Activated T-cell treated with anti-CD3 and anti-CD28 coated beads, Interleukin-2, amount 50 U/mL, for 72 hours (primary cell): ENCODE measurements at places on chromosomes 1 and 21. TPM values are rescaled to one million over a fixed set of nuclear protein-coding genes. Genes with fewer than 3 reads are reported as not detected.

Gene ELAPOR1
- 10.2 TPM for total RNA-seq

Gene ADAM30
- not detected for total RNA-seq

Gene GPR3
- 0.91 TPM for total RNA-seq

Gene LENEP
- total RNA-seq: 0.65 TPM

Gene CRB1
- total RNA-seq: 0.48 TPM

Gene GPR161
- 1.4 TPM for total RNA-seq

Gene KRTAP10-4
- total RNA-seq: not detected

Gene LPAR3
- 0.24 TPM for total RNA-seq

Gene PRR9
- total RNA-seq: not detected

Gene ANGEL2
- 56.2 TPM for total RNA-seq

Gene SLC44A5
- total RNA-seq: 0.70 TPM

Gene ORC1
- total RNA-seq: 37.1 TPM

Gene CR2
- 0.26 TPM for total RNA-seq

Gene TENT5C
- 22.5 TPM for total RNA-seq

GRCh38 chr1:5973771-5974170, 18.5 kb downstream of the NPHP4 start:
- DNase-seq: no peak

GRCh38 chr1:41742219-41742618, 176.5 kb downstream of the HIVEP3 start:
- DNase-seq: no peak

DNA sequence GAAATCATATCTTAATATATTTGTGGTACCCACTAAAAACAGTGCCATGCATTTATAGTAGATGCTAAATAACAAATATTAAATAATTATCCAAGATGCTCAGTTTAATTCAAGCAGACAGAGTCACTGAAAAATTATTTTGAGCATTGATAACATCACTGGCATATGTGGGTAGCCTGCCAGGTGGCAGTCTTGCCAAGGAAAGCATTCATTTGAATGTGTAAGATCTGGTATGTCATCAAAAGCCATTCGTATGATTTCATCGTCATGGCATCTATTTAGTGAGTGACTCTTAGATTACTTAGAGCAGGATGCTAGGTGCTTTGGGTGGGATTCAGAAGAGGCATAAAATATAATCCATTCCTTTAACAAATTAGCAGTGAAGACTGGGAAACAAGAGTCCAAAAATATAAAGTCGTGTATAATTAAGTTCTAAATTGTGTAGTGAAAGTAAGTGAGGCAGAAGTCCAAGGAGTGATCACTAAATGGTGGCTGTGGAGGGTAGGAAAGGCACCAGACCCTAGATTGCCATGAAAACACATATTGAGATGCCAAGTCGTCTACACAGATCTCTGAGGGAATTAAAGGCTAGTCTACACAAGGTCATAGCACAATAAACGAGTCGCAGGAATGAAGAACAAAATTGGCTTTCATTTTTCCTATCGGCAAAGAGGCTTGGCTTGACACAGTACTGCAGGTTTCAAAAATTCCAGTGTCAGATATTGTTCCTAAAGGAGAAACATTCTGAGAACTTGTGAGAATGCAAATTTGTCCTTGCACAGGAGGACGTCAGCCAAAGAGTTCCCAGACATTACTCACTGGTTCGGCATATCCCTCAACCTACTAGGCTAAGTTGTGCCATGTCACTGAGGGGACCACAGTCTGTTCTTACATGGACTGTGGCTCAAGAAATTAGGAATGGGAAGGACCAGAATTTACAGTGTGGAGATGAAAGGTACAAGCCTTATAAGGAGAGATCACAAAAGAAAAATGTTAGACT, 130.8 kb downstream of the LYPLAL1 start:
- DNase-seq: no peak

GRCh38 chr1:185534801-185535200, 199.4 kb upstream of the HMCN1 start:
- DNase-seq: no peak

GRCh38 chr1:201508809-201509208, 1.9 kb upstream of the CSRP1 start:
- no peak for DNase-seq

GRCh38 chr1:197388801-197389200, 120.7 kb downstream of the CRB1 start:
- DNase-seq: no peak

- no peak for DNase-seq
Observed at GRCh38 chr21:39461419-39461818, 9.6 kb downstream of the SH3BGR start.

DNA sequence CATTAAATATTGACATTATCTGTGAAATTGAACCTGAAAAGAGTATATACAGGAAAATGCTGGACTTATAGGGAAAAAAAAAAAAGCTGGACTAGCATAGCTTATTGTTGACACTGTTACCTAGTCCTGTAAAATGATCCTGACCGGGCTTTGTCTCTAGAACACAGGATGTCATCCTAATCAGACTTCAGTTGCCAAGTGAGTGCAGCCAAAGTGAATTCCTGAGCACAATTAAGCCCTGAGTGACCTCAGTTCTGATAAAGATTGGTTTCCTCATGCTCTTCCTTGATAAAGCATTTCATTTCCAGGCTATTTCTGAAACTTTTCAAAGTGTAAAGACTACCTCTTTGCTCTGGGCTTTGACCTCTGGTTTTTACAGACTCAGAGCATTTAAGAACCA, 19.8 kb downstream of the SELP start:
- DNase-seq: no peak

DNA sequence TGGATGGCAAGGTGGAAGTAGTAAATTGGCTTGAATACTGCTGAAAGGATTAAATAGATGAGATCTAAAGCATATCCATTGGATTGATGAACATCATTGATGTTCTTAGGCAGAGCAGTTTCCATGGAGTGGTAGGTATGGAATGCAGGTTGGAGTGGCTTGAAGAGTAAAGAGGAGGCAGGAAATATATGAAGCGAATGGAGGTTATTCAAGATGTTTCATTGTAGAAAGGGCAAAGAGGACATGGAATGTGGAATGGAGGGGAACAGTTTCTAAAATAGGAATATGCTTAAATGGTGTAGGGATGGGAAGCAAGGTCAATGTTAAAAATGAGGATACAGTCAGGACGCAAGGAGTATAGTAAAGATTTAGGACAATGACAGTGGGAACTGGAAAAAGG, 6.1 kb downstream of the OSBPL9 start:
- DNase-seq: no peak

GRCh38 chr1:108097018-108097417, 103.1 kb downstream of the SLC25A24 start:
- no peak for DNase-seq

DNA sequence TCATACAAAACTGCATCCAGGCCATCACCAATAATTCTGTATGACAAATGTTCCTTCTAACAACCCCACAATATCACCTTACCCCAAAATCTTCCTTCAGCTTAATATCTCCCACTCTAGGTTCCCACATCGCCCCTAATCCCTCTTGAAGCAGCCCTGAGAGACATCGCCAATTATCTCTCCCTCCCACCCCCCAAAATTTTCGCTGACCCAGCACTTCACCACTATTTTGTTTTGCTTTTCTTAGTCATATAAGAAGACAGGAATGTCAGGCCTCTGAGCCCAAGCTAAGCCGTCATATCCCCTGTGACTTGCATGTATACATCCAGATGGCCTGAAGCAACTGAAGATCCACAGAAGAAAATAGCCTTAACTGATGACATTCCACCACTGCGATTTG, 126.3 kb downstream of the ADGRL4 start:
- no peak for DNase-seq

- DNase-seq: no peak
Observed at GRCh38 chr1:233445737-233446136, 118.2 kb downstream of the MAP3K21 start.

GRCh38 chr1:186283374-186283773, 91.7 kb downstream of the TPR start:
- DNase-seq: no peak

DNA sequence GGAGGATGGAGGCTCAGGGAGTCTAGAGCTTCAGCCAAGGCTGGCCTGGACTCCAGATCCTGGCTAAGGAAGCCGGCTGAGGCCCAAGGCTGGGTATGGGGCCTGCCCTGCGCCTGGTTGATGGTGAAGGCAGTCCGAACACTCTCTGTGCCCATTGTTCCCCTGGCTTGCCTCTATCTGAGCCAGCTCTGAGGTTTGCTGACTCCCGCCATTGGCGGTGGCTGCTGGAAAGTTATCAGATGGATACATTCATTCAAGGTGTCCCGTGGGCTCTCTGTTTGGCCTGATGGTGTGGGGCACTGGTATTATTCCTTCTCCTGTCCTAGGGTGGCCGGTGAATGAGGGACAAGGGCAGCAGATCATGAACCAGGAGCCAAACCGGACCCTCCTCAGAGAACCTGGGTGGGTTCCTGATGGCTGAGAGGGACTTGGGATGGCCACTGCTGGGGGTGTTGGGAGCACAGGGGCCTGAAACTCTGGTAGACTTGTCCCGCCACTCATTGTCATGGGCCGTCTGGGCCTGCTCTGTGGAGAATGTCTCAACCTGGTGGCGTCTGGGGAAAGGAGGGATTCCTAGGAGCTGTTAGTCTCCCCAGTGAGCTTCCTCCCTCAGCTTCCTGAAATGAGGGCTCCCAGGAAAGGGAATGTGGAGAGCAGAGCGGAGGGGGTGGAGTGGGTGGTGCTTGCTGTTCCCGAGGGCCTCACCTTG, 22.2 kb downstream of the SLC26A9 start:
- DNase-seq: no peak

- DNase-seq: no peak
Observed at GRCh38 chr1:117879284-117879683, 50.1 kb downstream of the GDAP2 start.

DNA sequence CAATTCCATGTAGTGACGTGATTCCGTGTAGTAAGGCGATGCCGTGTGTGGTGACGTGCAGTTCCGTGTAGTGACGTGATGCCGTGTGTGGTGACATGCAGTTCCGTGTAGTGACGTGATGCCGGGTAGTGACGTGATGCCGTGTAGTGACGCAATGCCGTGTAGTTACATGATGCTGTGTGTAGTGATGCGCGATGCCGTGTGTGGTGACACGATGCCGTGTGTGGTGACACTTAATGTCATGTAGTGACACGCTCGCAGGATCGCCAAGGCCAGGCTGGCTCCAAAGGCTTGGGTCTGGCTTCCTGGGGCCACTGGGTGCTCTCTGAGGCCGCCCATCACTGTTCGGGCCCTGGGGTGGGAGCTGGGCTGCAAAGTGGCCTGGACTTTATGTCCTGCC, 14.2 kb downstream of the COL18A1 start:
- no peak for DNase-seq

DNA sequence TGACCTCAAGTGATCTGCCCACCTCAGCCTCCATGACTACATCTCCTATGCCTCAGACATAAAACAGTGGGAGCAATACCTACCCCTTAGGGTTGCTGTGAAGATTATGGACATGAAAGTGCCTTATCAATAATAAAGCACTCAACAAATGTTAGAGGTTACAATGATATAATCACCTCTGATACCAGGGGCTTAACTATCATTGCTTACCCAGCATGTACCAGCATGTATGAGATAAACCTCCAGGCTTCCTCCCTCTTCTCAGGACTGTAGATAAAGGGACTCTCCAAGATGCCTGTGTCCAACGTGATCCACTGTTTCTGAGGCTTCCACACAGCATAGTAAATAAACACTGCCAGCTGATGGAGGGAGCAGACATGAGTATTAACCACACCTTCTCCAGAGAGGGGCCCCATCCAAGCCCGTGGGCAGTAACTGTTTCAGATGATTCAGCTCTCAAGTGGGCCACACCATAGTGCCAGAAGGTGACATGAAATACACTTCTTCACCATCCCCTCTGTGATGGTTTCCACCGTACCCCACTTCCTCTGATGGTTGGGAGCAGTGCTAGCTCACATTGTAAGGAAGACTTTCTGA, 26.2 kb downstream of the RHBDL2 start:
- DNase-seq: peak; percentile 20

DNA sequence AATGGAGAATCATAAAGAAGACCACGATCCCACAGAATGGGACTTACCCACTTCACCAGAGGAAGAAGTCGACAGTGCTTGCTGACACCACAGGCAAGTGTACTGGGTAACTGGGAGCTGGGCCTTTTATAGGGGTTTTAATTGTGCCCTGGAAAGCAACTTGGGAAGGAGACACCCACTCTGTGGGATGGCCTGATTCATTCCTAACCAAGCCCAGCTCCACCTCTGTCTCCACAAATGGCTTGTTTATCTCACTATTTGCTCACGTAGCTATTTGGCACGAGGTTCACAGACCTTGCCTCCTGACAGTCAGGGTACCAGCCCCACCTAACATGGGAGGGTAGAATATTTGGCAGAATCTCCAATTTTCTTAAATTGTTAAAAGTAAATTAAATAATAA, at the start of gene TCHH:
Gene TCHH, minus strand, starts transcription at position 101 of the 400 bp plus-strand sequence. CDS start 1,364 bp downstream, outside the sequence.
- no peak for DNase-seq

GRCh38 chr1:248815407-248816034, 10.2 kb downstream of the SH3BP5L start:
- no peak for DNase-seq

GRCh38 chr1:221776495-221777301, 34.8 kb upstream of the DUSP10 start:
- DNase-seq: no peak

GRCh38 chr1:38680801-38681510, 178.6 kb downstream of the RRAGC start:
- DNase-seq: no peak

GRCh38 chr1:24874611-24875234, 55.4 kb downstream of the RUNX3 start:
- no peak for DNase-seq

- DNase-seq: no peak
Observed at GRCh38 chr21:36729310-36729970, 30.5 kb downstream of the SIM2 start.

DNA sequence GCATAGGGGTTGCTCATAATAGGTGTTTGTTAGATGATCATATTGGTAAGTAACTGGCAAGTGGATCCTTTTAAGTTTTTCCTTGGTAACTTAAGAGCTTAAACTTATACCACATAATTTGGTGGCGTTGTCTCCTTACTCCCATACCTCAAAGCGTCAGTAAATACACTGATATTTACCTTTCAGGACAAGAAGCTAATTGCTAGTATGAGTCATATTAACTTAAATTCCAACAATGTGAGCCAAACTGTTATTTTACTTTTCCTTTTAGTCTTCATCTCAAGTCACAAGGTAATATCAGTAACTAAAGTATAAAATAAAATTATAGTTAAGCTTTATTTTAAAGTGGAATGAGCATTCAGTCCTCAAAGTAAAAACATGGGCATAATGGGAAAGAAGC, 9.0 kb upstream of the SH3GLB1 start:
- DNase-seq: no peak

GRCh38 chr1:192629612-192630011, 6.3 kb upstream of the RGS13 start:
- DNase-seq: no peak

GRCh38 chr1:112687785-112688496, 13.5 kb downstream of the MOV10 start:
- no peak for DNase-seq

DNA sequence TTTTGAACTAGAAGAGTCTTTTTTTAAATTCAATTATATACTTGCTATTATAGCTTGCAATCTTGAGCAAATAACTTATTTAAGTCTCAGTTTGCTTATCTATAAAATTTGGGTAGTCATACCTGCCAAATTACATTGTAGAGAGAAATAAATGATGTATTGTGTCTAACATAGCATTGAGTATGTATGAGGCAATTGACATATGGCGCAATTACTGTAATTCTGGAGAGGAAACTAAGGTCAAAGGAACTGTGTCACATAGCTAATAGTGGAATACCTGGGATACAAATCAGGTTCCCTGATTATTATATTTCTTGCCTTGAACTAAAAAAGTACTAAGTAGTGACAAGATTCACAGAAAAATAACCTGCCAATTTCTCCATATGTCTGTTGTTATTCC, 302.5 kb downstream of the PDE4B start:
- no peak for DNase-seq
